ENCODE measurements at places on chromosomes 2 and 18. TPM values are rescaled to one million over a fixed set of nuclear protein-coding genes. Genes with fewer than 3 reads are reported as not detected.

Gene KLHL14
- 0.07 TPM for total RNA-seq

Gene SNTG2
- total RNA-seq: not detected

Gene TMEM37
- total RNA-seq: 0.61 TPM

Gene MAP2
- total RNA-seq: 9.5 TPM

Gene ABCB11
- 2.1 TPM for total RNA-seq

Gene IL36G
- not detected for total RNA-seq

Gene GKN1
- total RNA-seq: not detected

Gene NT5C1B
- total RNA-seq: not detected

Gene STAM2
- 28.8 TPM for total RNA-seq

Gene CAPN14
- total RNA-seq: 0.35 TPM

Gene OR6B2
- not detected for total RNA-seq

GRCh38 chr2:149205143-149205542, 125.2 kb upstream of the LYPD6 start:
- no peak overlapping the region for H3K4me3 ChIP-seq
- no peak overlapping the region for H3K27ac ChIP-seq
- H3K4me1 ChIP-seq: no peaks in the 10 kb centered on the region
- no peaks in the 10 kb centered on the region for H3K36me3 ChIP-seq

GRCh38 chr2:1482253-1482675, 69.0 kb downstream of the TPO start:
- no peaks in the 10 kb centered on the region for H3K27me3 ChIP-seq
- H3K27ac ChIP-seq: no peak overlapping the region
- DNase-seq: no peak
- no peaks in the 10 kb centered on the region for H3K36me3 ChIP-seq
- H3K4me1 ChIP-seq: no peaks in the 10 kb centered on the region

GRCh38 chr2:204023088-204023487, 86.5 kb downstream of the ICOS start:
- H3K27me3 ChIP-seq: peaks cover 29% of the 10 kb centered on the region
- H3K27ac ChIP-seq: no peak overlapping the region
- H3K4me1 ChIP-seq: peaks cover 7% of the 10 kb centered on the region

DNA sequence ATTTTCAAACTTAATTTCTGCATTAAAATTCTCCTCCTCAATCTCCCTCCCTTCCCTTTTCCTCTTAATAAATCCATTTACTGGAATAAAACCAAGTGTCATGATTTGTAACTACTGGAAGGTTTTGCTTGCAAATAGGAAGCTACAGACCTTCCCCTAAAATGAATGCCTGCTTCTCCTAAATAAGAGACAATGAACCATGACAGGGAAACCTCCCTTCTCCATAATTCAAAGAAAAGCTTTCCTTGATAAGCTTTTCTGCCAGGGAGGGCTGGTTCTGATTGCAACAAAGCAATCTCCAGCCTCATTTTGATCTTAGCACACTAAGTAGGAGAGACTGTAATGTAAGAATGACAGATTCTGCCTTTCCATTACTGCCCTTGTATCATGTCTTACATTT, 111.0 kb upstream of the CDH20 start:
- no peak overlapping the region for H3K4me3 ChIP-seq
- no peak overlapping the region for H3K27ac ChIP-seq
- no peaks in the 10 kb centered on the region for H3K36me3 ChIP-seq
- no peaks in the 10 kb centered on the region for H3K4me1 ChIP-seq
- peaks cover 29% of the 10 kb centered on the region for H3K27me3 ChIP-seq

DNA sequence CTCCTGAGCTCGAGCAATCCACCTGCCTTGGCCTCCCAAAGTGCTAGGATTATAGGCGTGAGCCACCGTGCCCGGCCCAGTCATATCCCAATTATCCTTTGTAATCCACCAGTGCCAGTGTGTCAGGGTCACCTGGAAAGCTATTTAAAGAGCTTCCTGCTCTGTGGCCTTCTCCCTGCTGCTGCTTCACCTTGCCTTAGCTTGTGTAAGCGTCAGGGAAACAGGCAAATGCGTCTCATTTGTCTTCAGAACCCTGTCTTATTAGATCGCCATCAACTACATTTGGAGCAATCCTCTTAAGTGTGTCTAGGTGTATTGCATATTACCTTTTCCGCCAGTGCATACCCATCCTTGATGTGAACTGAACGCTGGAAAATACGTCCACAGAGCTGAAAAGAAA, 10.2 kb downstream of the KIF5C start:
- no peak overlapping the region for H3K27ac ChIP-seq
- H3K27me3 ChIP-seq: peaks cover 54% of the 10 kb centered on the region
- DNase-seq: no peak
- no peaks in the 10 kb centered on the region for H3K36me3 ChIP-seq
- H3K4me3 ChIP-seq: no peak overlapping the region

GRCh38 chr2:5692561-5693286, 540 bp downstream of the SOX11 start:
- H3K36me3 ChIP-seq: peaks cover 10% of the 10 kb centered on the region
- no peaks in the 10 kb centered on the region for H3K27me3 ChIP-seq
- H3K27ac ChIP-seq: no peak overlapping the region
- DNase-seq: no peak

DNA sequence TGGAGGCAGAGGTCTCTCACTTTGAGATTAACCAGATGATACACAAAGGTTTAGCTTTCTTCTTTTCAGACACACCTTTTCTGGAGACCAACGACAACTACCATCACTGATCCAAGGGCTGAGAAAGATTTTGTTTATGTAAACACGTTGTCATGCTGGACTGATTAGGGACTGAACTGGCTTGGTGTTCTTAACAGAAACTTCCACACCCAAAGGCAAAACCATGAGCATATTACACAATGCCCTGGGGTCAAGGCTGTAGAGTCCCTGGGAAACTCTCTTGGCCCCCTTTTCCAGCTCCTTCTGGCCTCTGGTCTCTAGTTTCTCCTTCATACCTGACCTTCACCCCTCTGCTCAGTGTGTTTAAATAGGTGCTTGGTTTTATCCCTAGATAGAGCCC, 447.0 kb upstream of the TCF4 start:
- H3K36me3 ChIP-seq: no peaks in the 10 kb centered on the region
- H3K4me1 ChIP-seq: peaks cover 10% of the 10 kb centered on the region
- H3K4me3 ChIP-seq: no peak overlapping the region
- DNase-seq: no peak

- no peaks in the 10 kb centered on the region for H3K36me3 ChIP-seq
- no peaks in the 10 kb centered on the region for H3K4me1 ChIP-seq
- DNase-seq: peak; percentile 67
- no peak overlapping the region for H3K27ac ChIP-seq
Measured at GRCh38 chr2:17851731-17852585, 26.5 kb upstream of the KCNS3 start.

- no peaks in the 10 kb centered on the region for H3K36me3 ChIP-seq
- no peak overlapping the region for H3K4me3 ChIP-seq
- no peaks in the 10 kb centered on the region for H3K27me3 ChIP-seq
- DNase-seq: no peak
- no peaks in the 10 kb centered on the region for H3K4me1 ChIP-seq
Measured at GRCh38 chr2:12232876-12233275, 483.9 kb upstream of the TRIB2 start.

- no peak overlapping the region for H3K27ac ChIP-seq
- no peak overlapping the region for H3K4me3 ChIP-seq
- no peaks in the 10 kb centered on the region for H3K36me3 ChIP-seq
Measured at GRCh38 chr18:10029711-10030110, 115.9 kb downstream of the VAPA start.

All from Calu3 (cell line).